Vagina (tissue), 2 donors: ENCODE measurements at places on chromosomes 11 and 22. TPM values are rescaled to one million over a fixed set of nuclear protein-coding genes. Genes with fewer than 3 reads are reported as not detected.

DNA sequence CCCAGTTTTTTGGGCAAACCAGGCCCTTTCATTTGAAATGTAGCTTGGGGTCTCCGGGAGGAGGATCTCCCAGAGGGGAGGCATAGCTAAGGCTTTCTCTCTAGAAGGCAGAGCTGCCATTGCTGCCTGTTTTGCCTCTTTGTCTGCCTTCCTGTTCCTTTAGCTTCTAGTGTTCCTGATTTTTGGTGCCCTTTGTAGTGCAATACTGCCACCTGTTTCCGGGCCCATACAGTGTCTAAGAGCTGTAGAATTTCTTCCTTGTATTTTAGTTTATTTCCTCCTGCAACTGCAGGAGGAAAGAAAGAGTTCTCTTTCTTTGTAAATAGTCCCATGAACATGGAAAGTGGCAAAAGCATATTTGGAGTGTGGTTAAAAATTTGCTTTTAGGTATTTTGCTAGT is 19.3 kb upstream of the GLYATL1 start:
- DNase-seq = no peak
- no peak overlapping the region for H3K4me3 ChIP-seq
- H3K36me3 ChIP-seq = no peaks in the 10 kb centered on the region
- no peak overlapping the region for H3K27ac ChIP-seq
- H3K4me1 ChIP-seq = no peaks in the 10 kb centered on the region

DNA sequence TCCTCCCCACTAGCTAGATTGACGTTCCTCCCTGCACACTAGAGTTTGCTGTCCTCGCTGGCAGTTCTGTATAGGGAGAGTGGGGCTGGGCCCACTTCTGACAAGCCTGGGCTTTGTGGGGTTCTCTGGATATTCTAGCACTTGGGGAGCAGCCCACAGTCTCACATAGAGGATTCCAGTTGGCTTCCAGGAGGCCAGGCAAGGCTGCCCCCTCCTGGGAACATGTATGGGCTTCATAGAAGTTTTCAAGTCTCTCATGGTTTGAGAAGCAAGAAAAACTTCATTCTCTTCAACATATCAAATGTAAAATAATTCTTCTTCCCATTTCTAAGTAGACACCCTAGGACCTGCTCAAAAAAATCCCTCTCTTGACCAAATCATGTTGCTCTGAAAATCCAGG is 87.5 kb downstream of the NAV2 start:
- no peaks in the 10 kb centered on the region for H3K27me3 ChIP-seq
- H3K27ac ChIP-seq = no peak overlapping the region
- peaks cover 23% of the 10 kb centered on the region for H3K4me1 ChIP-seq
- no peaks in the 10 kb centered on the region for H3K36me3 ChIP-seq
- DNase-seq = no peak

GRCh38 chr11:10906521-10906920 is 48.7 kb upstream of the ZBED5 start:
- H3K27me3 ChIP-seq = no peaks in the 10 kb centered on the region
- no peaks in the 10 kb centered on the region for H3K36me3 ChIP-seq
- peaks cover 17% of the 10 kb centered on the region for H3K4me1 ChIP-seq
- DNase-seq = no peak
- no peak overlapping the region for H3K4me3 ChIP-seq

GRCh38 chr11:119496997-119497396 is 74.0 kb upstream of the THY1 start:
- no peaks in the 10 kb centered on the region for H3K36me3 ChIP-seq
- no peaks in the 10 kb centered on the region for H3K27me3 ChIP-seq
- no peak overlapping the region for H3K27ac ChIP-seq
- DNase-seq = no peak
- H3K4me1 ChIP-seq = peaks cover 5% of the 10 kb centered on the region

DNA sequence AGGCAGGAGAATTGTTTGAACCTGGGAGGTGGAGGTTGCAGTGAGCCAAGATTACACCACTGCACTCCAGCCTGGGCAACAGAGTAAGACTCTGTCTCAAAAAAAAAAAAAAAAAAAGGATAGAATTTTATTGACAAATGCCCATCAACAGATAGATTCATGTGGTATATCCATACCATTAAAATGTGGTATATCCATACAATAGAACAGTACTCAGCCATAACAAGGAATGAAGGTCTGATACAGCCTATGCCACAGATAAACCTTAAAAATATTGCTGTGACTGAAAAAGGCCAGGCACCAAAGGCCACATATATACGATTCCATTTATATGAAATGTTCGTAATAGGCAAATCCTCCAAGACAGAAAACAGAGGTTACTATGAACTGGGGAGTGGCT is 45.3 kb upstream of the PPP2R1B start:
- no peaks in the 10 kb centered on the region for H3K36me3 ChIP-seq
- H3K4me3 ChIP-seq = no peak overlapping the region
- no peak for DNase-seq
- H3K4me1 ChIP-seq = no peaks in the 10 kb centered on the region

GRCh38 chr22:43467216-43467940 is 55.6 kb downstream of the MPPED1 start:
- H3K27ac ChIP-seq = no peak overlapping the region
- no peak for DNase-seq
- H3K4me1 ChIP-seq = no peaks in the 10 kb centered on the region
- no peaks in the 10 kb centered on the region for H3K36me3 ChIP-seq

GRCh38 chr11:119615003-119615881 is 113.8 kb downstream of the NECTIN1 start:
- no peak overlapping the region for H3K4me3 ChIP-seq
- H3K4me1 ChIP-seq = peaks cover 11% of the 10 kb centered on the region
- no peaks in the 10 kb centered on the region for H3K27me3 ChIP-seq
- H3K36me3 ChIP-seq = no peaks in the 10 kb centered on the region
- no peak for DNase-seq

DNA sequence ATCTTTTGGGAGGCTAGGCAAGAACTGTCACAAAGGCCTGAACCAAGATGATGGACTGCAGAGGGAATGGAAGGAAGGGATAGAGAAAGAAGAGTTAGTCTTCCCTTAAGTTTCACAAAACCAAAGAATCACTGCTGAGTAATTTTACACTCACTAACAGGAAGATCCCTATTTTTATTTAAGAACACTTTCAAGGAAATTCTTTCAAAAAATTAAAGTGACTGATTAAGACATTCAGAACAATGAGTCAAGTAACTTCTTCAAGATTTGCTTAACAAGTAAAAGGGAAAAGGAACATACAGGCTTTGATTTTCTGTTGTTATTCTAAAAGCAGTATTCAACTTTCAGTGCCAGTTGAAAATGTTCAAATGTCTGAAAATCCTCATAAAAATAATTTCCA is 3.1 kb downstream of the PITPNB start:
- no peak overlapping the region for H3K27ac ChIP-seq
- no peaks in the 10 kb centered on the region for H3K36me3 ChIP-seq
- DNase-seq = no peak

- H3K36me3 ChIP-seq = peaks cover 48% of the 10 kb centered on the region
- DNase-seq = no peak
- no peak overlapping the region for H3K4me3 ChIP-seq
- no peaks in the 10 kb centered on the region for H3K4me1 ChIP-seq
- H3K27me3 ChIP-seq = no peaks in the 10 kb centered on the region
Measured at GRCh38 chr22:20724676-20725454, 49.0 kb upstream of the SERPIND1 start.

DNA sequence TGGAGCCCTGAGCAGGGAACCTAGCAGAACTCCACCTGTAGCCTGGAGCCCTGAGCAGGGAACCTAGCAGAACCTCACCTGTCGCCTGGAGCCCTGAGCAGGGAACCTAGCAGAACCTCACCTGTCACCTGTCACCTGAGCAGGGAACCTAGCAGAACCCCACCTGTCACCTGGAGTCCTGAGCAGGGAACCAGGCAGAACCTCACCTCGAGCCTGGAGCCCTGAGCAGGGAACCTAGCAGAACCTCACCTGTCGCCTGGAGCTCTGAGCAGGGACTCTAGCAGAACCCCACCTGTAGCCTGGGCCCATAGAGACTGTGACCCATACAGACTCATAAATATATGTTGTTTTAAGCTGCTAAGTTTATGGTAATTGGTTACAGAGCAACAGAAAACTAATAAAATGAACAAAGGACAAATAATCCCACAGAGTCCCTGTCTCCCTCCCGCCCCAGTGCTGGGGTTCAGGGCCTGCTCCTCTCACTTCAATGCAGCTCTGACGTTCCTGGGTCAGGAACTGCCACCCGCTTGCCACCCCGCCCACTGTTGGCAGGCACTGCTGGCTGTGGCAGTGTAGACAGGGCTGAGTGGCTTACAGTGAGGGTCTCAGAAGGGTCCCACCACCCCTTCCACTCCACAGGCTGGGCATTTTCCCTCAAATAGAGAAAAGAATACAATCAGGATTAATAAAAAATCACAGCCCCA is 259.1 kb downstream of the TBC1D22A start:
- H3K4me1 ChIP-seq = no peaks in the 10 kb centered on the region
- no peak overlapping the region for H3K27ac ChIP-seq
- H3K36me3 ChIP-seq = no peaks in the 10 kb centered on the region
- H3K4me3 ChIP-seq = no peak overlapping the region

DNA sequence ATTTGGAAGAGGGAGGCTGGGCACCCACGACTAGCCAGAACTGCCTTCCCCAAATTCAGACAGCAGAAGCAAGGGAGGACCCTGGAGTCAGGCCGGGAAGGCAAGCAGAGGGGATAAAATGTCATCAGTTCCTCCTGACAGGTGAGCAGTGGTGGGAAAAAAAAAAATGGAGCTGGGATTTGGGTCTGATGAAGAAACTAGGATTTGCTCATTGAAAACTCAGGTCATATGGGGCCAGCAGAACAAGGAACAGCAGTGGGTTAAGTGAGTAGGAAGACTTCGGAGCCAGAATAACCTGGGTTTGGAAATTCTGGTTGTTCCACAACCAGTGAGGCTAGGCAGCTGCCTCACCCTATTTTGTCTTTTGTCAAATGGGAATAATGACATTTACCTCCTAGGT is 28.9 kb upstream of the DRD2 start:
- DNase-seq = peak; percentile 64
- H3K27ac ChIP-seq = no peak overlapping the region
- H3K36me3 ChIP-seq = no peaks in the 10 kb centered on the region
- H3K4me1 ChIP-seq = no peaks in the 10 kb centered on the region

DNA sequence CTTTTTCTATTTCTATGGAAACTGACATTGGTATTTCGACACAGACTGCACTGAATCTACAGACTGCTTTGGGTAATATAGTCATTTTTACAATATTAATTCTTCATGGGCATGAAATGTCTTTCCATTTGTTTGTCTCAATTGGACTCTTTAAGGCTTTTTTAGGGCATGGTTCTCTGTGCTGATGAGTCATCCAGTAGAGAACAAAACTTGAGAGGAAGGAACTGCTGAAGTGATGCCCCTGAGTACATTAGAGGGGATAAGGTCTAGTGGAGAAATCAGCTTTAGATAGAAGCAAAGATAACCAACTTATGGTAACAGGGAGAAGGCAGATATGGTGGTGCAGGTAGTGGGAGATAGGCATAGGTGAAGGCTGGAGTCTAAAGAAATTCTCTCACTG is 25.1 kb downstream of the TSG101 start:
- no peak overlapping the region for H3K4me3 ChIP-seq
- H3K27ac ChIP-seq = no peak overlapping the region
- H3K4me1 ChIP-seq = no peaks in the 10 kb centered on the region
- no peaks in the 10 kb centered on the region for H3K27me3 ChIP-seq
- peaks cover 58% of the 10 kb centered on the region for H3K36me3 ChIP-seq

DNA sequence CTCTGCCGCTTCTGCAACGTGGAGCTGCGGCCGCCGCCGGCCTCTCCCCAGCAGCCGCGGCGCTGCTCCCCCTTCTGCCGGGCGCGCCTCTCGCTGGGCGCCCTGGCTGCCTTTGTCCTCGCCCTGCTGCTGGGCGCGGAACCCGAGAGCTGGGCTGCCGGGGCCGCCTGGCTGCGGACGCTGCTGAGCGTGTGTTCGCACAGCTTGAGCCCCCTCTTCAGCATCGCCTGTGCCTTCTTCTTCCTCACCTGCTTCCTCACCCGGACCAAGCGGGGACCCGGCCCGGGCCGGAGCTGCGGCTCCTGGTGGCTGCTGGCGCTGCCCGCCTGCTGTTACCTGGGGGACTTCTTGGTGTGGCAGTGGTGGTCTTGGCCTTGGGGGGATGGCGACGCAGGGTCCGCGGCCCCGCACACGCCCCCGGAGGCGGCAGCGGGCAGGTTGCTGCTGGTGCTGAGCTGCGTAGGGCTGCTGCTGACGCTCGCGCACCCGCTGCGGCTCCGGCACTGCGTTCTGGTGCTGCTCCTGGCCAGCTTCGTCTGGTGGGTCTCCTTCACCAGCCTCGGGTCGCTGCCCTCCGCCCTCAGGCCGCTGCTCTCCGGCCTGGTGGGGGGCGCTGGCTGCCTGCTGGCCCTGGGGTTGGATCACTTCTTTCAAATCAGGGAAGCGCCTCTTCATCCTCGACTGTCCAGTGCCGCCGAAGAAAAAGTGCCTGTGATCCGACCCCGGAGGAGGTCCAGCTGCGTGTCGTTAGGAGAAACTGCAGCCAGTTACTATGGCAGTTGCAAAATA is 816 bp downstream of the PDE3B start:
- peaks cover 7% of the 10 kb centered on the region for H3K4me1 ChIP-seq
- no peaks in the 10 kb centered on the region for H3K27me3 ChIP-seq
- peak overlapping the region; percentile 84 for H3K27ac ChIP-seq
- H3K4me3 ChIP-seq = peak overlapping the region; percentile 73

DNA sequence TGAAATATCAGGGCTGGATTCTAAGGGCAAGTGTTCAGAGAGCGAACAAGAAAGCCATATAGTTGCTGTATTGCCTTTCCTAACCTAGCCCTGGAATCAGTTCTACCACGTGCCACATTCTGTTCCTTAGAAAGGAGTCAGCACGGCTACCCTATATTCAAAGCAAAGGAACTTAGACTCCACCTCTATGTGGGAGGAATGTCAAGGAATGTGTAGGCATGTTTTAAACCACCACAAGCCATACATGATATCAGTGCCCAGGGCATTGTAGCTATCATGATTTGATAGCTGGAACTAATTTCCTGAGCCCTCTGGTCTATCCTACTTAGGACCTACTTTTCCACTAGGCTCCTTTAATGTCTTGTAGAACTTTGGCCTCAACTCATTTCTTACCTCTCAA is 2.5 kb upstream of the EIF4ENIF1 start:
- no peak overlapping the region for H3K4me3 ChIP-seq
- DNase-seq = no peak
- H3K4me1 ChIP-seq = peaks cover 38% of the 10 kb centered on the region
- H3K36me3 ChIP-seq = no peaks in the 10 kb centered on the region
- no peak overlapping the region for H3K27ac ChIP-seq

- H3K27me3 ChIP-seq = no peaks in the 10 kb centered on the region
- no peak for DNase-seq
- H3K36me3 ChIP-seq = no peaks in the 10 kb centered on the region
- no peak overlapping the region for H3K27ac ChIP-seq
Measured at GRCh38 chr11:70315716-70316115, 45.2 kb downstream of the PPFIA1 start.

Gene AMOTL1
- total RNA-seq = 45.7 TPM

Gene NELL1
- total RNA-seq = 0.49 TPM

Gene APOL1
- 28.5 TPM for total RNA-seq

Gene C22orf42
- not detected for total RNA-seq

Gene SCN2B
- total RNA-seq = 0.49 TPM

Gene NAV2
- total RNA-seq = 25.3 TPM

Gene SCGB1D2
- not detected for total RNA-seq

Gene KRTAP5-7
- not detected for total RNA-seq
